ENCODE measurements at places on chromosomes 5 and 9. TPM values are rescaled to one million over a fixed set of nuclear protein-coding genes. Genes with fewer than 3 reads are reported as not detected.

The COL27A1 gene
- 1.2 TPM for total RNA-seq

The SEMA4D gene
- total RNA-seq = 350 TPM

The BHMT gene
- total RNA-seq = not detected

The TAS2R1 gene
- not detected for total RNA-seq

The HINT2 gene
- total RNA-seq = 77.8 TPM

The PRLR gene
- total RNA-seq = not detected

The CCDC171 gene
- 2.5 TPM for total RNA-seq

All from activated CD4-positive, alpha-beta memory T cell treated with anti-CD3 and anti-CD28 coated beads, Interleukin-2, amount 10 ng/mL, durations not matched to agents 7 days and 5 days (primary cell).